ENCODE measurements at places on chromosomes 13 and 19.

GRCh38 chr13:76889254-76889653, 3.0 kb upstream of the KCTD12 start:
- DNase-seq = no peak

DNA sequence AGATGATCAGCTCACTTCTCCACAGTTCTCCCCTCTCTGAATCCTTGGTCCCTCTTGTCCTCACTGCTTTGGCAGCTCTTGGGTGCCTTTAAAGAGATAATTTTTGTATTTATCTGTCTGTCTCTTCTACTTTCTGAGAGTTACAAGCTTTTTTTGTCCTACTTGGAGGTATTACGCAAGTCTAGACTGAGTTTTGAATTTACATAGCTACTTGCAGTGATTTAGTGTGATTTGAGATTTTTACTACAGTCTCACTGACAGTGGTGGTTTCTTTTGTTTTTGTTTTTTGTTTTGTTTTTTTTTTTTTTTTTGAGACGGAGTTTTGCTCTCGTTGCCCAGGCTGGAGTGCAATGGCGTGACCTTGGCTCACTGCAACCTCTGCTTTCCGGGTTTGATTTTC, 22.1 kb downstream of the URI1 start:
- no peak for DNase-seq

- no peak for DNase-seq
Measured at GRCh38 chr13:109959903-109960302, 173.5 kb upstream of the IRS2 start.

DNA sequence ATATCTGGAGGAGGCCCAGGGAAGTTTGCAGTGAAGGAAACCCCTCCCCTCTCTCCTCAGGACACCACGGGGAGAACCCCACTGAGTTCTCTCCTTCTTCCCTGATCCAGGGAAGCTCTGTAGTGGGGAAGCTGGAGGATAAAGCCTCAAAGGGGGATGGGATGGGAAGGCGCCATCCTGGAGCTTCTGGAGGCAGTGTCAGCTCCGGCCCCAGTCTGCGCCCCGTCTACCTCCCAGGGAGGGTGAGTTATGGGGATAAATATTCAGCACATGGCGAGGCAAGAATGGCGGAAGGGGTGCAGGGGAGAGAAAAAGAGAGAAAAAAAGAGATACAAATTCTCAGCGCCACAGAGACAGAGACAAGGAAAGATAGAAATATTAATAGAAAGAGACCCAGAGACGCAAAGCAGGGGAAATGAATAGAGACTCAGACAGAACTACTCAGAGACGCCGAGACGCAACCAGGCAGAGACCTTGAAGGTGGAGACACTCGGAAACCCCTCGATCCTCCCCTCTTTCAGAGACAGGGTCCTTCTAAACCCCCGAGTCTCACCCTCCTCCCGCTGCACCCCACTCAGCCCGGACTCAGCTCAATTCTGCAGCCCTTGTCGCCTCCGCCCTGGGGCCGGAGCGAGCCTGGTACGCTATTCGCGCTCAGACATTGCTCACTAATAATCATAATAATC, 23.6 kb downstream of the OLFM2 start:
- DNase-seq = no peak

GRCh38 chr13:105821337-105821736, 714.1 kb downstream of the EFNB2 start:
- no peak for DNase-seq

DNA sequence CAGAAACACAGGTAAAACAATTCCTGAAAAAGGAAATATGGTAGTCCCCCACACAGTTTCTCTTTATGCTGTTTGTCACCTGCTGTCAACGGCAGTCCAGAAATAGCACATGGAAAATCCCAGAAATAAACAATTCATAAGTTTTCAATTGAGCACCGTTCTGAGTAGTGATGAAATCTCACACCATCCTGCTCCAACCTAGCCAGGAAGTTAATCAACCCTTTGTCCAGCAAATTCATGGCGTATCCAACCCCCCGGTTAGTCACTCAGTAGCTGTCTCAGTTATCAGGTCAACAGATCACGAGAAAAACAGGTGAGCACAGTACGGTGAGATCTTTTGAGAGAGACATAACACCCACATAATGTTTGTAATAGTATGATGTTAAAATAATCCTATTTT, 74.2 kb downstream of the TUBGCP3 start:
- DNase-seq = no peak

- no peak for DNase-seq
Measured at GRCh38 chr13:66745307-66745706, 484.8 kb downstream of the PCDH9 start.

GRCh38 chr13:80881942-80882445, 541.1 kb upstream of the SPRY2 start:
- no peak for DNase-seq

GRCh38 chr19:39704181-39705044, at the start of gene LGALS14:
LGALS14 (plus strand) TSS chr19:39704481; CDS start chr19:39704529, 48 bp downstream.
- DNase-seq = no peak

DNA sequence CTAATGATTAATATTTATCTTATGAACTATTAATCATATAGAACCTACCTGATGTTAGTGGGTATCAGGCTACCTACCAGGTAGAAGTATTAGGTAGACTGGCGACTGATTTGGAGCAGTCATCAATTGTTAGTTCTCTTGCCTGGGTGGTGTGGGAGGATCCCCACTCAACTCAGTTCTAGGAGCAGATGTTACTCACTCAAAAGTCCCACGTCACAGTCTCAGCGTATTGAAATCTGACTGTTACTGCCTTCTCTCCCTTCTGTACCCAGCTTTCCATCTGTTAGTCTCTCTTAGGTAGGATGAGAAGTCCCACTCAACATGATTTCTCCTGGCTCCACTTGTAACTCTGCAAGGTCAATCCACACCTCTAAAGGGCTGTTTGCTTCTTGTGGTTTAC, 102.7 kb downstream of the OLFM4 start:
- DNase-seq = no peak

GRCh38 chr13:20714161-20714560, 10.7 kb downstream of the IL17D start:
- no peak for DNase-seq

DNA sequence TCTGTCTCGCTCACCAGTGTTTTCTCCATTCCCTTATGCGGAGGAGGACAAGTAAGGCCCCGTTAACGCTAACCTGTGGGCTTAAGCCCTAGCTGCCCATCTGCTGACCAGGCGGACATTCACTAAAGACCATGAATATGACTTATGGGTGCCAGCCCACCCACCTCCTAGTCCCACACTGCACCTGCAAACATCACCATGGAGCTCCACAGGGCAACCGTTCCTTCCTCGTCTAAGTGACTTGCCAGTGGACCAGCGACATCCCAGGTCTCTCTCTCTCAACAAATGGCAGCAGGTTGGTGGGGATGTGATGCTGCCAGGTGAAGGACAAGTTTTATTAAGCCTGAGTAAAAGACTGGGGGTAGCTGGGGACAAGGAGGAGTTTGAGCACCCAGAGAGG, 55.2 kb downstream of the CCDC70 start:
- DNase-seq = no peak

DNA sequence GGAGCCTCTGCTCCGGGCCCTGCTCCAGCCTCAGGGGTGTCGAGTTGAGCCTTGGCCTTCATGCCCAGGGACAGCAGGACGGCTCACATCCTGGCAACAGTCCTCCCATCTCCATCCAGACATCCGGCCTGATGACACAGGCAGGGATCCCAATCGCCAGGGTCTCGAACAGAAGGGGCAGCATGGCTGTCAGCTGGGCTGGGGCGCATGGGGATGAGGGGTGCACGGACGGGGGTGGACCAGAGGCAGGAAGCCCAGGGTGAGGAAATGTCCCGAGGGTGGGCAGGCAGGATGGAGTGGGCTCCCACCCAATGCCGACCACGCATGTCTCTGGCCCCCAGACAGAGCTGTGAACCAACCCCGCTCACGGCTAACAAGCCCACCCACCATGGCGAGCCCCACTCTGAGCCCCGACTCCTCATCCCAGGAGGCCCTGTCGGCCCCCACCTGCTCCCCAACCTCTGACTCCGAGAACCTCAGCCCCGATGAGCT, 16.2 kb downstream of the EVI5L start:
- DNase-seq = no peak

DNA sequence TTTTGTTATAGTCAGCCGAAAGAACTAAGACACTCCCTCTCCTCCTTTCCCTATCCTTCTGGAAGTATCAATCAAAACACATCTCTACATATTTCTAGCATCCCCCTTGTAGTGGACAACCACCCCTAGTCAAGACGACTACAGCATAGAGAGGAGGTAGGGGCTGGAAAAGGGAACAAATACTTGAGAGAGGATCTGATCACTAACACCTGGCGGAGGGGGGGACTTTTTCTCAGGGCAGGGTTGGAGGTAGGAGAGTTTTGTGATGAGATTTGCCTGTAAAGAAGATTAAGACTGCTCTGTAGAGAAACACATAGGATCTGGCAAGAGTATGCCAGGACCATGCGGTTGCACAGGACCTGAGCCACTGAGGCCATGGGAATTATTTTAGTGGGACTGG, 208.1 kb downstream of the SHISA2 start:
- no peak for DNase-seq

GRCh38 chr13:29436721-29437280, 158.7 kb downstream of the SLC7A1 start:
- DNase-seq = no peak

DNA sequence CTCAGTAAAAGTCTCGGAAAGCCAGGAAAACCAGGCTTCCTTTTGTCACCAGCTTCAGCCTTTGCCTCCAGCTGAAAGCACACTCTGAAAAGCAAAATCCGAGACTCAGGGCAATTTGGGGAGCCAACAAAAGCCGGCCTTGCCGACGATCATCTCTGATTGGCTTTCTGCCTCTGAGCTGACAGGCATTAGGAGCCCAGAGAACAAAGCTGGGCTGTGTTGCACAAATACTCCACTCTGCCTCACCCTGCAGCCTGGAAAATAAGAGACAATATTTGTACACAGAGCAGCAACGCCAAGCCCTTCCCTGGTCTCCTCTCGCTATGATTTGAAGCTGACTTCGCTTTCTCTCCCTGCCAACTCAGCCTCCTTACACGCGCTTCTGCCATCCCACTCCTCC, 46.9 kb downstream of the CACNA1A start:
- no peak for DNase-seq

GRCh38 chr19:13850910-13851733, 25.8 kb upstream of the NANOS3 start:
- DNase-seq = no peak

- DNase-seq = peak; percentile 87
Measured at GRCh38 chr19:49690656-49691242, at the start of gene CPT1C. CPT1C (plus strand) TSS chr19:49691116; CDS start chr19:49692253, 1,137 bp downstream.

- DNase-seq = no peak
Measured at GRCh38 chr19:35932291-35932936, 3.8 kb upstream of the LRFN3 start.

- no peak for DNase-seq
Measured at GRCh38 chr13:98162935-98163334, 14.1 kb downstream of the RNF113B start.

GRCh38 chr13:94825507-94825906, 113.2 kb upstream of the SOX21 start:
- DNase-seq = no peak

DNA sequence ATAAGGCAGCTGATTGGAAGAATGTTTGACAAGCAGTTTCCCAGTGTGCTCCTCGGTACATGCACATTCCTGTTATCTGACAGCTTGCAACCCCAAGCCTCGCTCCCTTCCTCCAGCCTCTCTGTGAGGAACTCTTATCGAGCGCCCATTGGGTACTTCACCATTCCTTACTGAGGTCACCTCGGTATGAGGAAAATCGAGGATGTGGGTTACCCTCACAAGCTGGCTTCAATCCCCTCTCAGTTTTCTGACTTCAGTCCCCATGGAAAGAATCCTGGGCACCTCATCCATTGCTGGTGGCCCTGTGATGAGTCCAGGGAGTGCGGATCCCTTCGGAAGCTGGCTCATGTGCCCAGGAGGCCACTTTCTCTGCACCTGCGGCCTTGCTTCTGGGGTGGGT, 17.3 kb downstream of the TEX29 start:
- no peak for DNase-seq

DNA sequence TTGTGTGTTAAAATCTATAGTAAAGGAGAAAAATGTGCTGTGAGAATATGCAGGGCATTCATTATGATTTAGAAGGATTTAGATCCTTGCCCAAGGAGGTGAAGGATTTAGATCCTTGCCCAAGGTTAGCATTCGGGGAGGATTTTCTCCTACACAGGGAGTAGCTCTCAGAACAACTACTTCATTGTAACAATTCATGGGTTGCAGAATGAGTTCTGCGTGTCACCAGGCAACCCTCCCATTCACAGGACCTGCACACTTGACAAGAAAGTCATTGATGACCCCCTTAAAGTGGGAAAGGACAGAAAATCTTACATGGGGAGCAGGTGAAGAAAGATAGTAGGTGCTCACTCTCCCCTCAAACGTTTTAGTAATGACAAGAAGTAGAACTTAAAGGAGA, 167.1 kb upstream of the MAB21L1 start:
- DNase-seq = no peak

- DNase-seq = no peak
Measured at GRCh38 chr19:49624967-49625910, 14.7 kb downstream of the RRAS start.

DNA sequence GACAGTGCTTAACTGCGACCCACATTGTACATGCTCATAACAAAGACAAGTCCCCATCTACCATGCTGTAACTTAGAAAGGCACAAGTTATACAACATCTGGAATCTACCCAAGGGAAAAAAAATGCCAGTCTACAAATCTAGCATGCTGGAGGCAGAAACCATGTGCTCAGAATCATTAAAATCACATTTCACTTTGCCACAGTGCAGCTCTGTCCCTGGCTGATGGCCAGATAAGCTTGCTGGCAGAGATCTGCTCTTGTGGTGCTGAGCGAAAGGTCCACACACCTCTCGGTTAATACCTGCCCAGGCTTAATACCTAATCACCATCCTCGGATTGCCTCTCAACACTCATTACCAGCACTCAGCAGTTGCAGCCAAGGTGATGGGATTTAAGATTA, 74.1 kb upstream of the UQCRFS1 start:
- DNase-seq = no peak

DNA sequence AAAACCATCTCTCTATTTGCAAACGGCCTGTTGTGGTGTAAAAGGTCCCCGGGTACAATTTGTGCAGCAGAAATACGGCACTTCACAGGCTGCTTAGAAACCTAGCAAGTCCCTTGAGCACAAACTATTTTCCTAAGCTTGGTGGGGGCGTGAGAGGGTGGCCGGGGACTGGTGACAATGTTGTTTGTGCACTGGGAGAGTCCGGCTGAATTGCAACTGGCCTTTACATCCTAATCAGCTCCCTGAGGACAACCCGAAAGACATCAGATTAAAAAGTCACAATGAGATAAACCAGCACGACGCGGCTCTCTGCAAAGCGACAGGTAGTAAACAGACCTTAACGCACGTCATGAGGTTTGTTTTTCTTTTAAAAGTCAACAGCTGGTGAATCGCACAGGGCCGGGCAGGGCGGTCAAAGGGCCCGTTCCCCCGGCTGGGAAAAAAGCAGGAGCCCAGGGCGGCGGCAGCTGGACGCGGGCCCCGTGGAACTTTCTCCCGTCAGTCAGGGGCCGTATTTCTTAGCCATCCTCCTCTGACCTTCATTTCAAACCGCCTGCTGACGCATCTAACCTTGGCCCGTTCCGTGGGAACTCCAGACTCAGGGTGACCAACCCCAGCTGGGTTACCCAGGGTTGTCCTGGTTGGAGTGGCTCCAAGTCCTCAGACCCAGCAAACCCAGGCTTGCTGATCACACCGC, 112.3 kb downstream of the GADD45B start:
- DNase-seq = no peak

All from nephron progenitor cell (in vitro differentiated cells).